ENCODE measurements at places on chromosomes 1 and 21.

GRCh38 chr1:94121411-94121821, 468 bp upstream of the ABCA4 start:
- H3K4me1 ChIP-seq = no peaks in the 10 kb centered on the region
- no peak overlapping the region for H3K4me3 ChIP-seq
- no peak for DNase-seq
- H3K27me3 ChIP-seq = peaks cover 19% of the 10 kb centered on the region

DNA sequence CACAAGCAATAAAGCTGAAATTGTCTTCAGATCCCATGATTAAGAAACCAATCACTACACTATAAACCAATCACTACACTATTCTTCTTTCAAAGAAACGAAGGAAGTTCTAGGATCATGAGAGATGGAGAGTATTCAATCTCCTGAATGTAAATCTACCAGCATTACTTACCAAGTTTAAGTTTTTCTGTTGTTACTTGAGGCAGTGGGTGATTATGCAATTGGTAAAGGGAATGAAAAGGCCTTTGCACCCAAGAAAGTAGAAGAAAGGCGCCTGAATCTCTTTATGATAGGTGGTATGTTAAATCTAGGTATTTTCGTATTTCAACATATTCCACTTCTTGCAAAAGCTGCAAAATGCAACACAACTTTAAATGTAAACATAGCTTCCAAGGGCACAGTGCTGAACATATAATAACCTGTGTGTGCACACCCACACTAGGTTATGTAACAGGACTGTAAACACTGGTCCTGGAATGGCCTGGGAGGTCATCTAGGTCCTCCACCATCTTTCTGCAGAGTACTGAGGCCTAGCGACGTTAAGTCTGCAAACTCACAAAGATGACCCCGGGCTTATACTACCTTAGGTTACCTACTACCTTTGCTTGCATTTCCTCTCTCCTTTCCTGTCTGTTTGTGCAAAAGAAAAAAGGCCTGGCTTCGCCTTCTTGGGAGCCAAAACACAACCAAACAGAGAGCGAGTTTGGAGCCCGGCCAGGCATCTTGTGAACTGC, 1.1 kb upstream of the UAP1 start:
- H3K27ac ChIP-seq = peak overlapping the region; percentile 93
- no peaks in the 10 kb centered on the region for H3K36me3 ChIP-seq
- peaks cover 27% of the 10 kb centered on the region for H3K4me1 ChIP-seq
- no peak for DNase-seq
- H3K4me3 ChIP-seq = peak overlapping the region; percentile 82
- peaks cover 7% of the 10 kb centered on the region for H3K27me3 ChIP-seq

DNA sequence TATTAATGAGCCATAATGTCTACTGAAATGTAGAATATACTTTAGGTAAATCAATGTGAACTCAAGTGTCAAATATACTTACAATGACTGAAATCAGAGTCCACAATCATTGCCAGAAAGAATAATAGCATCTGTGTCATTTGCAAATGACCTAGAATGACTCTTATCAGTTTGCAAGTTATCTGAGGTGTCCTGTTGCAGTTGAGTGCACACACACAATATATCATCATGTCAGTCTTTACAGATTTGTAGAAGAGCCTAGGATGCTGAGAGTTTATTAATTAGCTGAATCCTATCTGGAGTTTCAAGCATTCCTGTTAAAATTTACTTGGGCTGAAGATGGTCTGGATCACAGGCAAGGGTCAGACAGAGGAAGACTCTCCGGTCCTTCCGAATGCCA, 324.0 kb upstream of the GREM2 start:
- DNase-seq = no peak
- H3K4me3 ChIP-seq = no peak overlapping the region
- H3K27me3 ChIP-seq = no peaks in the 10 kb centered on the region
- no peak overlapping the region for H3K27ac ChIP-seq
- H3K36me3 ChIP-seq = no peaks in the 10 kb centered on the region
- no peaks in the 10 kb centered on the region for H3K4me1 ChIP-seq

- no peak for DNase-seq
- peaks cover 3% of the 10 kb centered on the region for H3K27me3 ChIP-seq
- H3K27ac ChIP-seq = no peak overlapping the region
- no peaks in the 10 kb centered on the region for H3K4me1 ChIP-seq
Observed at GRCh38 chr1:20028726-20029125, 41.3 kb upstream of the PLA2G5 start.

DNA sequence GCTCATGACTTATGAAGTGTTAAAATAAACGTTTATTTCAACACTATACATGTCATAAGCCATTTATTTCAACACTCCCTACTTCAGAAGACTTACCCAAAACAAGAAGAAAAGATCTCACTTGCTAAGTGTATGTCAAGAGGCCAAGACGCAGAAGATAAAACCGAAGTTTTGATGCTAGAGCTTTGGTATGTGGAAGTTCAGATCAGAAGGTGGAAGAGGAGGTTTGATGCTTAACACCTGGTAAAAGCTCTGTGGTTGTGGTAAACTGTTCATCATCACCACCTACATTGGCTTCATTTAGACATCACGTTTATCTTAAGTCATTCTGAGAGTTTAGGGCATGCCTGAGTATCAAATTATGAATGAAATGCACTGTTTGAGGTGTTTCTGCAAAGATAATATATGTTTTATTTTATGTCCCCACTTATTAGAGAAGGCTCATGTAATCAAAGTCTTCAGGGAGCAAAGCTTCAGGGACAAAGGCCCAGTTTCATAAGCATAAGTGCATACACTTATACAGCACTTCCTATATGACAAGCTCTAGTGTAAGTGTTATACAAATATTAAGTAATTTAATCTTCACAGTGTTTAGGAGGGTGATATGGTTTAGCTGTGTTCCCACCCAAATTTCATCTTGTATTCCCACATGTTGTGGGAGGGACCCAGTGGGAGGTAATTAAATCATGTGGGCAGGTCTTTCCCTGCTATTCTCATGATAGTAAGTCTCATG, 533.3 kb downstream of the PTBP2 start:
- H3K36me3 ChIP-seq = peaks cover 1% of the 10 kb centered on the region
- DNase-seq = no peak
- no peak overlapping the region for H3K27ac ChIP-seq
- no peaks in the 10 kb centered on the region for H3K4me1 ChIP-seq

DNA sequence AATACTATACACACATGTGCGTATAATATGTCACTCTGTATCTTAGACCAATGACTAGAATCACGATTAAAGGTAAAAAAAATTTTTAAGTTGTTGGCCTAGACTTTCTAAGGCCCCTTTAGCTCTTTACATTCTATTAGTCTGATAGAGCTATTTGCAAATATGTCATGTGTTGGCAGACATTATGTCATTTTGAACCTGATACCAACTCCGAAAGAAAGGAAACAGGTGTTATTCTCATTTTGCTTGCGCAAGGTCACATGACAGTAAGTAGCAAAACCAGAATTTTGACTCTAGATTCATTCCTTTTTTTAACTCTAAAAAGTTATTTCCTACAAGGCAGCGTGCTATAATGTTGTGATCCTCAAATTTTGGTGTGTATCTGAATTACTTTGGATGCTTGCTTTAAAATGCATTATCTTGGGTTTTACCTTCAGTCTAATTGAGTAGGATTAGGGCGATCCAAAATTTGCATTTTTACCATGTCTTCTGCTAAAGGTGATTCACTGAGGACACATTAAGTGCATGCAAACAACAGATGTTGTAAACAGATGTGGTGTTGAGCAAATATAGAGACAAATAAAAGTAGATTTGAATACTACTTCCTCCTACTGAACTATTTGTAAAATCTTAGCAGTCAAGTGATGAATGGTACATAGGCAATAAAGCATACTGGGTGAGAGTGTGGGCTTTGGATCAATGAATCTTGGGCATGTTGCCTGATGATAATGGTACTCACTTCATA, 63.5 kb upstream of the KIAA1614 start:
- H3K27ac ChIP-seq = no peak overlapping the region
- H3K4me3 ChIP-seq = no peak overlapping the region
- peaks cover 23% of the 10 kb centered on the region for H3K36me3 ChIP-seq

GRCh38 chr1:86082183-86082582, 74.4 kb downstream of the COL24A1 start:
- no peak for DNase-seq
- H3K4me1 ChIP-seq = no peaks in the 10 kb centered on the region
- no peaks in the 10 kb centered on the region for H3K27me3 ChIP-seq

DNA sequence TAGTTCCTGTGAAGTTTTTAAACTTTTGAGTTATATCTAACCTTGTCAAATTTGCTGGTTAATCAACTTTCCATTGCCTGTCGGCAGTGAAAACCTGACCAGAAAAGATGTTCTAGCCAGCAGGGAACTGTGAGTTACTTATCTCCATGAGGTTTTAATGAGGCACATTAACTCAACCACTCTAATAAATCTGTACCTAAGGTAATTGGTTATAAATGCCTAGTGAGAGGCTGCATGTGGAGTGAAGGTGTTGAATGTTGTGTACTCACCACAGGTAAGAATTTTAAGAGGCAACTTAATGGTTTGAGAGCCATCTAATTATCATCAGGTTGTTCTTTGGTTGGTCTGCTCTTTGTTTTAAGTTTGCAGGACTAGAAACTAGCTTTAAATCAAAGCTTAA, 138.4 kb upstream of the LHX8 start:
- DNase-seq = no peak
- no peaks in the 10 kb centered on the region for H3K27me3 ChIP-seq
- no peaks in the 10 kb centered on the region for H3K4me1 ChIP-seq
- H3K27ac ChIP-seq = no peak overlapping the region
- H3K36me3 ChIP-seq = no peaks in the 10 kb centered on the region

- no peaks in the 10 kb centered on the region for H3K27me3 ChIP-seq
- no peak overlapping the region for H3K27ac ChIP-seq
- DNase-seq = no peak
- H3K4me1 ChIP-seq = peaks cover 68% of the 10 kb centered on the region
- peak overlapping the region; percentile 23 for H3K4me3 ChIP-seq
- peaks cover 25% of the 10 kb centered on the region for H3K36me3 ChIP-seq
Observed at GRCh38 chr1:204514828-204515227, 1.4 kb upstream of the MDM4 start.

- peaks cover 4% of the 10 kb centered on the region for H3K27me3 ChIP-seq
- H3K4me1 ChIP-seq = peaks cover 41% of the 10 kb centered on the region
- DNase-seq = no peak
- H3K36me3 ChIP-seq = peaks cover 24% of the 10 kb centered on the region
- H3K27ac ChIP-seq = peak overlapping the region; percentile 15
- H3K4me3 ChIP-seq = no peak overlapping the region
Observed at GRCh38 chr21:35171385-35171784, 122.3 kb upstream of the RUNX1 start.

GRCh38 chr1:247337250-247337746, 5.6 kb upstream of the ZNF496 start:
- peaks cover 15% of the 10 kb centered on the region for H3K4me1 ChIP-seq
- no peak for DNase-seq
- no peak overlapping the region for H3K27ac ChIP-seq
- H3K27me3 ChIP-seq = peaks cover 10% of the 10 kb centered on the region
- H3K4me3 ChIP-seq = no peak overlapping the region
- H3K36me3 ChIP-seq = no peaks in the 10 kb centered on the region

DNA sequence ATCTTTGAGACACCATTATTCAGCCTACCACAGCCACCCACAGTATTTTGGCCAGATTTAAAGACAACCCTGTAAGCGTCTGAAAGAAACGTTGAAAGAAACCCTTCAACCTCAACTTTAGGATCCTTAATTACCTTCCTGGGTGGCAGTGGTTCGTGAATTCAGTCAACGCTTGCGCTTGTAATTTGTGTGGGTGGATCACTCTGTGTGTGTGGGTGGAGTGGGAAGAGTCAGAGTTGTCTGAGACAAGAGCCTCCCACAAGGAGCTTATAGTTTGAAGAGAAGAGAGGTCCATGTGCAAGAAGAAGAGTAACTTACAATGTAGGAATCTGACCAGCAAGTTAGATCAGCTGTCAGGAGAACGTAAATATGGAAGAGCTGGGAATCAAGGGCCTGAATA, 8.4 kb downstream of the COQ8A start:
- no peaks in the 10 kb centered on the region for H3K36me3 ChIP-seq
- H3K27ac ChIP-seq = no peak overlapping the region
- H3K4me1 ChIP-seq = peaks cover 4% of the 10 kb centered on the region
- H3K27me3 ChIP-seq = no peaks in the 10 kb centered on the region

GRCh38 chr1:213380865-213381264, 329.8 kb downstream of the RPS6KC1 start:
- H3K27ac ChIP-seq = no peak overlapping the region
- peaks cover 7% of the 10 kb centered on the region for H3K27me3 ChIP-seq
- H3K4me3 ChIP-seq = no peak overlapping the region
- H3K4me1 ChIP-seq = no peaks in the 10 kb centered on the region
- DNase-seq = no peak

- DNase-seq = no peak
- H3K36me3 ChIP-seq = no peaks in the 10 kb centered on the region
- no peaks in the 10 kb centered on the region for H3K27me3 ChIP-seq
Observed at GRCh38 chr1:67060811-67061218, 6.9 kb upstream of the SLC35D1 start.

DNA sequence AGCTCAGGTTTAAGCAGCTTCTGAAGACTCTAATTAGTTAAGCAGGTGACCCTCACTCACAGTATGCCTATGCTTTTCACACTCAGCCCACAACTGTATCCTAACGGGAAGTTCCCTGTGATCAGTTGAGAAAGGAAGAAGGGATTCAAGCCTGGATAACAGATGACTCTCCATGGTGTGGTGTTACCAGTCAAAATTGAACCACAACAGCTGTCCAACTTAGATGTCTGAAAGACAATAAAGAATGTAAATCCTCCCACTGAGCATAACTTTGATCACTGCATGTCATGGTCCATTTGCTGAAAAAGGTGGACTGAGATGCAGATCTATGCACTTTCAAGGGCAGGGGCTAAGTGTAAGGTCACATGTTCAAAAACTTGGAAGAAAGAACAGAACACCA, 32.3 kb upstream of the DIPK1A start:
- H3K36me3 ChIP-seq = peaks cover 15% of the 10 kb centered on the region
- peaks cover 56% of the 10 kb centered on the region for H3K4me1 ChIP-seq
- H3K27me3 ChIP-seq = peaks cover 6% of the 10 kb centered on the region
- H3K4me3 ChIP-seq = no peak overlapping the region
- no peak for DNase-seq

DNA sequence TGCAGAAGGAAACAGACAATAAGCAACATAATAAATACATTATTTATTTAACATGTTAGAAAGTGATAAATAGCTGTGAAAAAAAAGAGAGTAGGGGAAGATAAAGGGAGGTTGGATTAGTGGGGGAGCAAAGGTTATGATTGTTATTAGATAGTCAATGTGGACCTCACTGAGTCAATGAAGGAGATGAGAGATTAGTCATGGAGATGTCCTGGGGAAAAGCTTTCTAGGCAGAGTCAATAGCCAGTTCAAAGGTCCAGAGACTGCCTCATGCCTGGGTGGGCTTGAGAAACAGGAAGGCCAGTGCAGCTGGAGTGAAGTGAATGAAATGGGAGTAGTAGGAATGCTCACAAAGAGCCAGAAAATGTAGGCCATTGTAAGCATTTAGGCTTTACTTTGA, 187.1 kb upstream of the CACYBP start:
- H3K4me3 ChIP-seq = no peak overlapping the region
- no peak overlapping the region for H3K27ac ChIP-seq
- peaks cover 17% of the 10 kb centered on the region for H3K4me1 ChIP-seq
- H3K36me3 ChIP-seq = peaks cover 12% of the 10 kb centered on the region
- no peaks in the 10 kb centered on the region for H3K27me3 ChIP-seq
- no peak for DNase-seq

- peak overlapping the region; percentile 71 for H3K4me3 ChIP-seq
- peak; percentile 88 for DNase-seq
- peaks cover 22% of the 10 kb centered on the region for H3K4me1 ChIP-seq
- H3K27me3 ChIP-seq = peaks cover 4% of the 10 kb centered on the region
- H3K27ac ChIP-seq = peak overlapping the region; percentile 77
Observed at GRCh38 chr21:45541221-45542039, 810 bp downstream of the SLC19A1 start.

GRCh38 chr21:16540966-16541727, 811.4 kb downstream of the USP25 start:
- no peaks in the 10 kb centered on the region for H3K4me1 ChIP-seq
- H3K27me3 ChIP-seq = no peaks in the 10 kb centered on the region
- DNase-seq = no peak

GRCh38 chr1:42379794-42380585, 602 bp upstream of the RIMKLA start:
- no peak overlapping the region for H3K27ac ChIP-seq
- no peak for DNase-seq
- peaks cover 61% of the 10 kb centered on the region for H3K27me3 ChIP-seq
